ENCODE measurements at places on chromosomes 1 and 21.
A peak's percentile ranks its signal among the peaks of the same experiment; 100 is the strongest.

GRCh38 chr1:1978108-1978507 lies 25.5 kb downstream of the CFAP74 start:
- DNase-seq, result no peak

DNA sequence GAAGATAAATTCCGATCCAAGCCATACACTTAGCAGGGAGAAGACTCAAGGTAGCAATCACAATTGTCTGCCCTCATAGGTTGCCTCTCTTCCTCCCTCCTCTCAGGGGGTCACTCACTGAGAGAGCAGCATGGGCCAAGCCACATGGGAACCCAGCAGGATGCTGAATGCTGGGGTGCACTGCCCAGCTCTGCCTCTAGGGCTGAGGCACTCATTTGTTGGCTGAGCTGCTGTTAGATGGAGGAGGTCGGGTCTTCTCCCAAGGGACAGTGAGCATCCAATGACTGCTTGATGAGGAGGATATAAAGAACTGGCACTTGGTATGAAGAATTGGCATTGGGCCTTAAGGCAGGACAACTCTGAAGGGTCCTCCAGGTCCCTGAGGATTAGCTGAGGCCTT lies 418.8 kb downstream of the SIPA1L2 start:
- no peak for DNase-seq

- DNase-seq, result no peak
These were observed 14.1 kb upstream of the RAB42 start for GRCh38 chr1:28577738-28578536.

DNA sequence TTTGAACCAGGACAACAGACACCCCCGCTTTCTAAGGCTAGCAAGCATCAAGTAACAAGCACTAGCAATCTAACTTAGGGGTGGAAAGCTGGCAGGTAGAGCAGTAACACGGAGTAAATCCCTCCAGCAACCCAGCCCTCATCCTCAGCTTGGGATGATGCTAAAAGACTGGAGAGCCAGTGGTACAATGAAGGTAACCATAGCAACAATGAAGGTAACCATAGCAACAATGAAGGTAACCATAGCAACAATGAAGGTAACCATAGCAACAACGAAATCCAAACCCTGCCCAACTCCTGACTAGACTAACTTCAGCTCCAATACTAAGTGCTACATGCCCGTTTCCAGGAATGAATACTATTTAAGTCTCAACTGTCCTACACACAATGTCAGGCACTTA lies 22.2 kb upstream of the EIF4G3 start:
- DNase-seq, result no peak

GRCh38 chr21:32603131-32603530 lies 9.0 kb downstream of the CFAP298 start:
- DNase-seq, result no peak

GRCh38 chr1:205913451-205914154 lies 29.7 kb downstream of the SLC26A9 start:
- no peak for DNase-seq

- peak; percentile 71 for DNase-seq
These were observed 20.8 kb downstream of the ATP5PO start for GRCh38 chr21:33894736-33895288.

DNA sequence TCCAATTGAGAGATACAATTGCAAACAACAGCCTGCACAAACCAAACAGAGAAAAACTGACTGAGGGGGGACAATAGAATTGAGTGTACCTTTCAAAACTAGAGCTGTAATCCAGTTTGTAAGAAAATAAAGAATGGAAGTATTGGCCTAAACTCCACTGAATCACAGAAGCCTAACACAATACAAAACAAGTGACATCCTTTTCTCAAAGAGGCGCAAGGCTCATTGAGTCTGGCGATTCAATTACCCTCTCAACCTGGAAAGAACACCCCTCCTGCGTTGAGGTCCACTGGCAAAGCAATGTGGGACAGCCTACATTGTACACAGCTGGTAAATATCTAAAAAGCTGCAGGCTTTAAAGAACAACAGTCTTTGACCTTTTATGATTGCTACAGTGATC lies 182.6 kb downstream of the DPYD start:
- no peak for DNase-seq

- no peak for DNase-seq
These were observed 31.5 kb downstream of the LYST start for GRCh38 chr1:235835226-235835625.

DNA sequence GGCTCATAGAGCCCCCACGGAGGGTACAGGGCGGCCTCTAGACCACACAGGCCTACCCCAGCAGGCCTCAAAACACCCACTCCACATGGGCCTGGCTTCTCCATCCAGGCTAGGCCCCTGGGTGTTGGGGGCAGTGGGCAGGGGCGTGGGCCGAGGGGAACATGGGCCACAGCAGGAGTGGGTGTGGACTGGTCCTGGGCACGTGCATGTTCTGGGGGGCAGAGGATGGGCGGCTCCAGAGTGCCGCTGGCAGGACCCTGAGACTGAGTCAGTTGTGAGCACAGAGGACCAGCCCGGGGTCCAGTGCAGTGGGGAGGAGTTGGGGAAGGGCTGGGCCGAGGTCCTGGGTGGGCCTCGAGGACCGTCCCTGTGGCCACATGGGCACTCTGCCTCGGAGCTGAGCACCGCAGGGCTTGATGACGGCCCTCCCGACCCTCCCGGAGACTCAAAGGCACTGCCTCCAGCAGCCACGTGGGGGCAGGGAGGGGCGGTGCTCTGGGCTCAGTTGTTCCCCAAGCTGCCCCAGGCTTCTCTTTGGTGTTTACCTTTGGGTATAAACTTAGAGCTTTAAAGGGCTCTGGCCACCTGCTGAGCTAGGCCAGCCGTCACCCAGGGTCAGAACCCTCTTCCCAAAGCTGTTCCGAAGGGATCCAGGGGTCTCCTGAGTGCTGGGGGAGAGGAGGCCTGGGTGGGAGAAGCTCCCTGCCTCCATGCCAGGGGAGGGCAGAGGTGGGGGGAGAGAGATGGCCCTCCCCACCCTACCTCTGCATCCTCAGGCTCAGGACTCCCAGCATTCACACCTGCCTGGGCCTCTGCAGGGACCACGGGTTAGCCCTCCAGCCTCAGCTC lies 79.9 kb downstream of the MORN1 start:
- DNase-seq, result no peak

- DNase-seq, result no peak
These were observed 43.5 kb downstream of the RRAGC start for GRCh38 chr1:38815903-38816627.

- DNase-seq, result no peak
These were observed 27.2 kb downstream of the NHLH2 start for GRCh38 chr1:115813727-115814126.

- no peak for DNase-seq
These were observed 35.6 kb downstream of the CAMTA1 start for GRCh38 chr1:6820899-6821298.

GRCh38 chr21:28454564-28455252 lies 538.0 kb downstream of the LTN1 start:
- peak; percentile 85 for DNase-seq

- no peak for DNase-seq
These were observed 14.9 kb upstream of the PLCH2 start for GRCh38 chr1:2460996-2461751.

DNA sequence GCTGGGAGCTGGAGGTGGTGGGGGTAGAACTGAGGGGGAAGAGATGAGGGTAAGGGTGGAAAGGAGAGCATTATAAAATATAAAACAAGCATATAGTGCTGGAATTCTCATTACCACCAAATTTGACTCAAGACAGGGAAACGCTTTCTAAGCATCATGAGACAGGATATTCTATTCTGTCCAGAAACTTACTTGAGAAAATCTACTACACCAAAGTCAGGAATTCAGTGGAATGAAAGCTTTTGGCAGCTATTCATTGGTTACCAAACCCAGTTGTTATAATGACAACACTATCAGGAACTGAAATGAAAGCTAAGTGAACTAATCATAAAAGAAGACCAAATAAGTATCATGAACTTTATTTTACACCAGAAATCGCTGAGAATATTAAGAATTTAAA lies 14.5 kb downstream of the AIDA start:
- no peak for DNase-seq

DNA sequence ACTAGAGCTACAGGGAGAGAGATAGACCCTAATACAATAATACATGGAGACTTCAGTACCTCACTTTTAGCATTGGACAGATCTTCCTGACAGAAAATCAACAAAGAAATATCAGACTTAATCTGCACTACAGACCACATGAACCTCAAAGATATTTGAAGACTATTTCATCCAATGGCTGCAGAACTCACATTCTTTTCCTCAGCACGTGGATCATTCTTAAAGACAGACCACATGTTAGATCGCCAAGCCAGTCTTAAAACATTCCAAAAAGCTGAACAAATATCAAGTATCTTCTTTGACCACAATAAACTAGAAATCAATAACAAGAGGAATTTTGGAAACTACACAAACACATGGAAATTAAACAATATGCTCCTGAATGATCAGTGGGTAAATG lies 576.0 kb downstream of the KIF26B start:
- no peak for DNase-seq

GRCh38 chr1:200917291-200917817 lies 22.7 kb downstream of the INAVA start:
- DNase-seq, result no peak
